CD4-positive, alpha-beta T cell treated with Interleukin-4 for 4 hours (primary cell): ENCODE measurements at places on chromosomes 6 and 20.

DNA sequence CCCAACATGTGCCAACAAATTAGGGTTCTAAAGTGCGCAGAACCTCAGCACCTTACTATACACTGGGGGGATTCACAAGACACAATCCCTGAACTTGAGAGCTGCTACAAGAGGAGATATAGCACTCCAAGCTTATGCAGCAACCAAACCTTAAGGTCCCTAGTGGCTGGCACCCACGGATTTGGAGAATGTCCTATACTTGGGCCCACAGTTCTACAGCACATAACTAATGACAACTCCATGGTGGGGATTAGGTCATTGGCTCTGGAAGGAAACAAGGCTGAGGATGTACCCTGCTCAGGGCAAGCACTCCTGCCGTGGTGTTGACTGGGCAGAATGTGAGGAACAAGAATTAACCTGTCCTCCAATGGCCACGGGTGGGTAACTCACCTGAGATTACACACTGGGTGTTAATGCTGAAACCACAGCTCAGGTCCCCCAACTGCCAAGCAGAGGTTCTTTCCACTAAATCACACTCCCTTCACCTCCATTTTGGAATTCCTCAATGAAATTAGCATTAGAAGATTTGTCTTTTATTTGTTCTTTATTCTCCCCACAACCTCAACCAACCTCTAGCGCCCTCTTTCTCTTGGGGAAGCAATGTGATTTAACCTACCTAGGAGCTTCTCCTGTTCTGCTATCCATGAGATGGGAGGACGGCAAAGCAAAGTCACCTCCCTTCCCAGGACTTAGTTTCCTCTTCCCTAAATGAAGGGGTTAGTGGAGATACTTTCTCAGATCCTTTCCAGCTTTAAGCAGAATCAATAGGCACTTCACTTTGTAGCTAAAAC is 32.0 kb downstream of the TRERF1 start:
- DNase-seq: no peak

DNA sequence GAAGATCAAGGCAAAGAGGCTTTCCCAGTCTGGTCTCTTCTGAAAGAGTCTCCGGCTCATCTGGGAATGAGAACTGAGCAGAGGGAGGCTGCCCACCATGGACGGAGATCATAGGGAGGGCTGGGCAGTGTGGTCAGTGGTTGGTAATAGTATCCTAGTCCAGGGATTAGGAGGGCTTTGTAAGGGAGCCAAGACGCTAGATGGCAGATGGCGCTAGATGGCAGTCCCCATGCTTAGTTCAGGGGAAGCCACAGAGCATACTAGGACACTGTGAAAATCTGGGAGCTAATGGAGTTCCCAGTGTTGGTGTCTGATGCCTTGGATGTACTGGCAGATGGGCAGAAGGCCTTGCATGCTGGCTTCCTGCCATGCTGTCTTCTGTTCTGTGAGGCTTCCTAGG is 21.7 kb upstream of the DAAM2 start:
- DNase-seq: no peak

DNA sequence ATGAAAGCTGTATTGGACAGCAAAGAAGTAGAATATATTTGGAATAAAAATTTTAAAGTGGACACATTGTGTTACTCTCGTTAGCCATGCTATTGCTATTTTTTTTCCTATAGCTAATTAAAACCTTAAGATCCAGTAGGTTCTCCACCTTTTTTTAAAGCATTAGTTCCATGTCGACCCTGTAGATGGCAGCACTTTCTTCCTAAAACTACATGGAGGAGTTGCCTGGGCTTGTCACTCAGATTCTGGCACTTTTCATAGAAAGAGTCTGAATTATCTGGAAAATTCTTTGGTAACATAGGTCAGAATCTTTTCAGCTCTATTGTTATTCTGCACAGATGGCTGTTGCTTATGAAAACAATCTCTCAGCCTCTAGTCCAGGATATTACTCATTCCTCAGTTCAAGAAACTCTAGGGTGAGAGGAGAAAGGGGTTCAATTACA is 42.0 kb upstream of the ESR1 start:
- peak; percentile 61 for DNase-seq

DNA sequence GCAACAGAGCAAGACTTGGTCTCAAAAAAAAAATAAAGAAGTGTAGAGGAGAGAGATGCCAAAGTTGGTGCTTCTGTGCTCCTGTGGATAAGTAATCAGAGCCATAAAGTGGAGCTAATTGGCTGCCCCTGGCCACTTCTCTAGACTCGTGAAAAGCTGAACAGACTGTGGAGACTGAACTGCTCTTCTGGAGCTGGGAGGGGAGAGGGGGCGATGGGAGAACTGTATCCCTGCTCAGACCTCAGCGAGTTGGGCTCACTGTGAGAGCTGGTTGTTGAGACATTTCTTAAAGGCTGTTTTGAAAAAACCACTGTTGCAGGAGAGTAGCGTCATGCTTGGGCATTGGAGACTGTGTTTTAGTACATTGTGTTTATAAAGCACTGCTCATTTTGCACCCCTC is 125.7 kb downstream of the TCP11 start:
- no peak for DNase-seq

- DNase-seq: no peak
Measured at GRCh38 chr6:43855247-43855646, 85.2 kb downstream of the VEGFA start.

GRCh38 chr6:8536122-8536521 is 100.8 kb upstream of the SLC35B3 start:
- DNase-seq: no peak

GRCh38 chr6:54846243-54846856 is at the start of gene FAM83B:
Gene FAM83B, plus strand, starts transcription at chr6:54846771. Its CDS starts 23,476 bp downstream, at chr6:54870247.
- no peak for DNase-seq

DNA sequence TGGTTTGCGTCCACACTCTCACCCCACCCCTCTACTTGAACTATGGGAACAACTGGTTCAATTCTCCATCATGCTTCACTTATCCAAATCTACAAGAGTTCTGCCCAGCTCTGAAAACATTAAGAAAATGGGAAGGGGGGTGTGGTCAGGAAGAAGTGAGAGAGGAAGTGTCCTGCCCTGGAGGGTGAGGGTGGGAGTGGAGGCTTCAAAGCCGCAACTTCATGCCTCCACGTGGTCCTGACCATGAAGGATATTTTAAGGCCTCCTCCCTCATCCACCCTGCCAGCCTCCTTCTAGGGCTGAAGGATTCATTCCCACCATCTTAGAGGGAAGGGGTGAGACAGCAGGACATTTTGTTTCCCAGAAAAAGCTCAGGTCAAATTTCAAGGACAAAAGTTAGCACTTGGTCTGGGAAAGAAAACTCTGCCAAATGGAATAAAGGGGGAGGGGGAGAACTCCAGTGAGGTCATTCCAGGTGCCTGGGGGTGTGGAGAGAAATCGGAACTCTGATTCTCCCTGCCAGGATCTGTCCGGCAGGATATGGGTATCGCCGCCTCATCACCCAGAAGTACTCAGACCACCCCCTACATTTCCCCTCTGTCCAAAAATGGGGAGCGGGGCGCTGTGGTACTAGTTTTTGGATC is 4.9 kb downstream of the RIMS4 start:
- DNase-seq: no peak

GRCh38 chr6:30130179-30130679 is 5.7 kb upstream of the TRIM40 start:
- no peak for DNase-seq

- DNase-seq: no peak
Measured at GRCh38 chr6:56690519-56691285, 48.0 kb upstream of the DST start.

GRCh38 chr6:9978480-9978879 is 436.4 kb downstream of the TFAP2A start:
- DNase-seq: no peak

DNA sequence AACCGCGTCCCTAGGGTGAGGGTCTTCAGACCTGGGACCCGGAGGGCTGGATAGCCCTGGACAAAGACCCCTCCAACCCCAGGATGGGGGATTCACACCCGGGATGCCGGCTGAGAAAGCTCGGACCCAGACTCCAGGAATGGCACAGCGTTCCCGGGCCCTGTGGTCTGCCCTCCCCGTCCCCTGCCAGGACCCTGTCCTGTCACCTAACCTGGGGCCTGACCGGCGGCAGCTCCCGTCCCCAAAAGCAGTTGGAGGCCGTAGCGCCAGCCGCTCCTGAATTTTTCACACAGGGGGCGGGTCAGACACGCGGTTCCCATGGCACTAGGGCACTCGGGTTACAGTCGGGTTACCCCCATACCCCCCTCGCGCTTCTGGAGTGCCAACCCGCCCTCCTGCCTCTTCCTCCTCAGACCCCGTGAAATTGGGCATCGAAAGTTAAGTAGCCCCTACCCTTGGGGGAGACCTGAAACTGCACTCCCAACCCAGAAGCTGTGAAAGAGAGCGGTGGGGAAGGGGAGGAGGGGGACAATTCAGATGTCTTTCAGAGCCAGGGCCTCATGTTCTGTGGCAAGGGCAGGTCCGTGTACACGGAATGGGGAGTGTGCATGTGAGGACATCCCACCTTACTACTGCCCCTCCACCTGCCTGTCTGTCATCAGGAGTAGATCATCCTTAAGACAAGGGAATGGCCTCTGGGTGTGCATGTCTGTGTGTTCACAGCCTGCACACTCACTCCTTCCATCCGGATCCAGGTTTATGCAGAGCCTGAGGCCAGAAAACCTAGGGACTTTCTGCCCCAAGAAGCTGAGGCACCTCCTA is 595 bp downstream of the REM1 start:
- DNase-seq: no peak

DNA sequence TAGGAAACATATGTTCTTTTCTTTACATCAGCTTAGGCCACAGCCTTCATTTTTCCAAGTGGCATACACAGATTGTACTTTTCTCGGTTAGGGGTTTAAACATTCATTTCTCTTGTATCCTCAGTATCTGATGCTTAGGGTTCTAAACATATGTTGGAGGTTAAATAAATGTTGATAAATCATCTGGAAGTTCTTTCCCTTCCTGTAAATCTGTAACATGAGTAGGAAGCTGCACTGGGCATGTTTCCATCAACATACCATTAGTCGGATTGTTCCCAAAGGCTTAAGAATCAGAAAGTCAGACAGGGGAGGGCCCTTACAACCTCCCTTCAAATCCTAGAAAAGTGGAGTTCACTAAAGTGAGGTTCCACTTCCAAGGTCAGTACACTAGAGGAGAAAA is 54.8 kb upstream of the BCLAF1 start:
- DNase-seq: no peak

GRCh38 chr6:1726341-1726768 is 116.6 kb downstream of the FOXC1 start:
- DNase-seq: no peak

GRCh38 chr6:78093906-78094305 is 441.1 kb downstream of the MEI4 start:
- DNase-seq: no peak

GRCh38 chr6:157500022-157500421 is 119.0 kb downstream of the ZDHHC14 start:
- no peak for DNase-seq

GRCh38 chr6:110331816-110332215 is 26.3 kb downstream of the METTL24 start:
- no peak for DNase-seq

GRCh38 chr6:97026298-97026697 is 101.8 kb downstream of the KLHL32 start:
- DNase-seq: no peak

GRCh38 chr20:3557237-3557785 is 86.5 kb downstream of the ATRN start:
- no peak for DNase-seq

GRCh38 chr20:32362901-32363364 is 4.8 kb downstream of the ASXL1 start:
- DNase-seq: no peak

- no peak for DNase-seq
Measured at GRCh38 chr6:107740496-107741190, 83.5 kb downstream of the SCML4 start.
